ENCODE measurements at places on chromosomes 3 and 15. TPM values are rescaled to one million over a fixed set of nuclear protein-coding genes. Genes with fewer than 3 reads are reported as not detected.

Gene CHDH
- total RNA-seq = 0.02 TPM

Gene CPN2
- total RNA-seq = not detected

Gene GOLGA6L7
- total RNA-seq = not detected

Gene CHRNA3
- total RNA-seq = 0.04 TPM

Gene SELENOK
- total RNA-seq = 61.0 TPM

Gene MESP2
- total RNA-seq = not detected

Gene TIMP4
- 0.52 TPM for total RNA-seq

Gene STRC
- total RNA-seq = 0.08 TPM

Gene NR1I2
- total RNA-seq = not detected

Gene ROBO1
- total RNA-seq = 24.7 TPM

Gene SIN3A
- total RNA-seq = 24.4 TPM

Gene NAALADL2
- total RNA-seq = 1.6 TPM

Gene ZNF80
- not detected for total RNA-seq

Data from H4 (cell line).